ENCODE measurements at places on chromosomes 5 and 9. TPM values are rescaled to one million over a fixed set of nuclear protein-coding genes. Genes with fewer than 3 reads are reported as not detected.

The PTGES gene
- total RNA-seq = 7.1 TPM

The GHR gene
- 2.1 TPM for total RNA-seq

The C9orf50 gene
- not detected for total RNA-seq

The TRIM41 gene
- 17.9 TPM for total RNA-seq

The PKN3 gene
- 7.1 TPM for total RNA-seq

The LECT2 gene
- not detected for total RNA-seq

The GARNL3 gene
- total RNA-seq = 3.0 TPM

The PLAC8L1 gene
- total RNA-seq = not detected

The UTP15 gene
- 25.5 TPM for total RNA-seq

The ANAPC2 gene
- 20.8 TPM for total RNA-seq

The SELENOP gene
- total RNA-seq = 10.2 TPM

The SLC22A4 gene
- total RNA-seq = 1.7 TPM

The ATP6V1G1 gene
- total RNA-seq = 128 TPM

The GADD45G gene
- total RNA-seq = not detected

The PDE8B gene
- not detected for total RNA-seq

The ZNF366 gene
- not detected for total RNA-seq

The SLC44A1 gene
- total RNA-seq = 35.8 TPM

The CCL28 gene
- total RNA-seq = 1.9 TPM

The SEC61B gene
- 220 TPM for total RNA-seq

The SPINK6 gene
- 1.1 TPM for total RNA-seq

The HTR4 gene
- total RNA-seq = not detected

The NTRK2 gene
- total RNA-seq = under 0.01 TPM

The UBE2QL1 gene
- total RNA-seq = not detected

The CFAP90 gene
- total RNA-seq = not detected

The GABBR2 gene
- total RNA-seq = not detected

The DIRAS2 gene
- total RNA-seq = not detected

The TMC1 gene
- not detected for total RNA-seq

The SNCAIP gene
- total RNA-seq = not detected

The GABRB2 gene
- not detected for total RNA-seq

The CDH9 gene
- not detected for total RNA-seq

The C5orf24 gene
- total RNA-seq = 24.1 TPM

The PKD2L2 gene
- total RNA-seq = not detected

The NOL6 gene
- 105 TPM for total RNA-seq

The IFNK gene
- 72.0 TPM for total RNA-seq

The PTRH1 gene
- total RNA-seq = 28.9 TPM

The MCIDAS gene
- total RNA-seq = not detected

The MAT2B gene
- 61.2 TPM for total RNA-seq

The GDNF gene
- total RNA-seq = 1.1 TPM

The PIK3R1 gene
- total RNA-seq = 13.9 TPM

The CTXN3 gene
- total RNA-seq = not detected

The CCL27 gene
- 0.95 TPM for total RNA-seq

The CNTNAP3B gene
- 4.5 TPM for total RNA-seq

The HCN1 gene
- total RNA-seq = not detected

The GMCL2 gene
- not detected for total RNA-seq

The IRX2 gene
- 18.2 TPM for total RNA-seq

The CAVIN4 gene
- total RNA-seq = 0.67 TPM

The CACNA1B gene
- total RNA-seq = 0.03 TPM

The MARCOL gene
- not detected for total RNA-seq

The TCERG1 gene
- total RNA-seq = 68.1 TPM
